Effector memory CD8-positive, alpha-beta T cell (primary cell): ENCODE measurements at places on chromosomes 4 and X.

GRCh38 chr4:172845281-172845680, 323.3 kb upstream of the GALNT7 start:
- H3K4me1 ChIP-seq: no peaks in the 10 kb centered on the region
- no peak for DNase-seq
- H3K4me3 ChIP-seq: no peak overlapping the region

DNA sequence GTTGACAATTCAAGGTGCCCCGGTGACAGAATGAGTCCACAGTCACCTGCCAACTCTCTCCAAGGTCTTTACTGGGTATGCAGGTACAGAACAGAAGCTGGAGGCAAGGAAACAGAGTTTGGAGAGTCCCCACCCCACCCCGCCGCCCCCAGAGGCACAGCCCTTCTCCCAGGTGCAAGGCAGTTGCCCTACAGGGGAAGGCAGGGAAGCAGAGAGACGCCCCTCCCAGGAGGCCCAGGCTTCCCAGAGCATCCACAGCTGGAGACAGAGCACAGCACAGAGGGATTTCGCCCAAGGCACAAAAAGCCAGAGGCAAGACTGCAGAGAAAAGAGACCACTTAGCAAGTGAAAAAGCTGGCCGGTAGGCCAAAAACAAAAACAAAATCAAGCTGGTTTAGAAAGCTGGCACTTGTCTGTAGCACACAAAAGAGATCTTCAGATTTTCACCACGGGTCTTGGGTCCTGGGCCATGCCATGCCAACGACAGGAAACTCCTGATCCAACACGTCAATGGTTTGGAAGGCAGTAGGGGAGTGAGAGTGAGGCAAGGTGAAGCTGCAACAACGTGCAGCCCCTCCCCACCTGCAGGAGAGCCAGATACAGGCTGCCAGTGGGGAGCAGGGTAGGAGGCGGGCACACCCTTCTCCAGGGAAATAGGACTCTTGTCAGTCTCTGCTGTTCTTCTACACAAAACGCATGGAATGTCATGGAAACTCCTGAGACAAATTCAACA, 113.3 kb downstream of the AFAP1 start:
- peak overlapping the region; percentile 55 for H3K4me3 ChIP-seq
- no peak for DNase-seq
- H3K4me1 ChIP-seq: peaks cover 32% of the 10 kb centered on the region
- H3K27me3 ChIP-seq: no peaks in the 10 kb centered on the region

DNA sequence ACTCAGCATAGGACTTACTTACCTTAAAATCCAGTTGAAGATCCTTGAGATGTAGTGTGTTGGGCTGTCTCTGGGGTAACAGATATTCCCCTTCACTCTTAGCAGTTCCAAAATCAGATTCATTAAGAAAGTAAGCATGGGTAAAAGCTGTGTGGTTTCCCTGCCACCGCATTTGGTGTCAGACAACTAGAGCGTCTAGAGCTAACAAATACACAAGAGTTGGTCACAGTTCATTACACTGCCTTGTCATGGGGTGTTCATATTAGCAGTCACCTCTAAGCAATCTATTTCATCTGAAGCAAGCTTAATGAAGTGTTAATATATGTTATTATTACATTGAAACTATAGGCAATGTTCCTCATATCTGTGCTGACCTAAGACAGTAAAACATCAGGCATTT, 342.8 kb downstream of the PPARGC1A start:
- no peaks in the 10 kb centered on the region for H3K4me1 ChIP-seq
- H3K27ac ChIP-seq: no peak overlapping the region
- no peak overlapping the region for H3K4me3 ChIP-seq
- no peak for DNase-seq

GRCh38 chrX:21740329-21741274, 17.3 kb downstream of the SMPX start:
- no peaks in the 10 kb centered on the region for H3K4me1 ChIP-seq
- H3K27me3 ChIP-seq: peaks cover 8% of the 10 kb centered on the region
- DNase-seq: no peak
- H3K27ac ChIP-seq: no peak overlapping the region

DNA sequence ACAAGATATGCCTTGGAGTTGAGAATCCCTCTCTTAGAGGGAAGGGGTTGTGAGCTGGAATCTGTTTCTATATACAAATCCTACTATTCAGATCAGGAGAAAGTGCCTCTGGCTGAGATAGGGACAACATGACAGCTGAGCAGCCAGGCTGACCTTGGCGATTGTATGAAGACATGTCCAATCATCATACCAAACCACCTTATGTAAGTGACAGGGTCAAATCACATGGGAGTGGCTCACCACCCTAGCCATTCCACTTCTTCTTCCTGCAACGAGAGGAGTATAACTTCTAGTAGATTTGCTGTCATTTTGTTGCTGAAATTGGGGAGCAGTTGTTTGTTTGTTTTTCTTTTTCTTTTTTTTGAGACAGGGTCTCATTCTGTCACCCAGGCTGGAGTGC, 48.3 kb upstream of the TMEM150C start:
- no peaks in the 10 kb centered on the region for H3K4me1 ChIP-seq
- H3K27me3 ChIP-seq: peaks cover 42% of the 10 kb centered on the region
- no peaks in the 10 kb centered on the region for H3K36me3 ChIP-seq

GRCh38 chr4:23006756-23007155, 314.0 kb downstream of the GBA3 start:
- no peaks in the 10 kb centered on the region for H3K4me1 ChIP-seq
- no peak overlapping the region for H3K27ac ChIP-seq
- no peak overlapping the region for H3K4me3 ChIP-seq
- DNase-seq: no peak
- H3K27me3 ChIP-seq: no peaks in the 10 kb centered on the region

- no peaks in the 10 kb centered on the region for H3K36me3 ChIP-seq
- no peak for DNase-seq
- no peaks in the 10 kb centered on the region for H3K27me3 ChIP-seq
- H3K4me3 ChIP-seq: peak overlapping the region; percentile 70
- peak overlapping the region; percentile 80 for H3K27ac ChIP-seq
- H3K4me1 ChIP-seq: peaks cover 12% of the 10 kb centered on the region
Observed at GRCh38 chrX:49878128-49878833, 1.0 kb upstream of the USP27X start.

DNA sequence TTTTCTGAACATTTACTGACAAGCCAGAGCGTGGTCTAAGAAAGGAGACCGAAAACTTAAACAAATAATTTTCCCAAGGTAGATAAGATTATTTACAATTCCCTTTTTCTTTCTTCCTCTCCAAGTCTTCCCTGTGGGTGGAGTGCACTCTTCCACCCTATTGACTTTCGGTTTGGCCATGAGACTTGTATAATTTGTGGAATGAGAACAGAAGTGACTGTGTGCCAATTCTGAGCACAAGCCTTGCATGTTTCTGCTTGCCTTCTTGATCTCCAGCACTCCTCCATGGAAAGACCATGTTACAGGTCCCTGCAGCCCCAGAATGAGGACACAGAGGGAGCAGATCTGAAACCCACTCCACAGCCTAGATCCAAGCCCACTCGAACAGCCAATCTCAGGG, 150.0 kb upstream of the HPGD start:
- H3K27me3 ChIP-seq: peaks cover 13% of the 10 kb centered on the region
- H3K4me3 ChIP-seq: no peak overlapping the region
- H3K4me1 ChIP-seq: no peaks in the 10 kb centered on the region
- no peaks in the 10 kb centered on the region for H3K36me3 ChIP-seq

DNA sequence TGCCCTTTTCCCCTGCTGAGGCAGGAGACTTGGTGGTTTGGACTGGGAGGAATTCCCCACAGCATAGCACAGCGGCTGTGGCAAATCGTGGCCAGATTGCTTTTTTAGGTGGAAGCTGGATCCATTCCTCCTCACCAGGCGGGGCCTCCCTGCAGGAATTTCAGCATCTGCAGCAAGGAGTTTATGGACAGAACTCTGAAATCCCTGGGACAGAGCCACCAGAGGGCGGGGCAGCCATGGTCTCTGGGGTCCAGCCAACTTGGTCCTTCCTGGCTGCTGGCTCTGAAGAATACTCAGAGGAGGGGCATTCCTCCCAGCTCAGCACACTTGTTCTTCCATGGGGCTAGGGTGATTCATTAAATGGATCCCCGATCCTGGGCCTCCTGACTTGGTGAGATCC, 794.3 kb downstream of the SH3BGRL start:
- H3K27ac ChIP-seq: no peak overlapping the region
- H3K4me1 ChIP-seq: no peaks in the 10 kb centered on the region
- H3K27me3 ChIP-seq: no peaks in the 10 kb centered on the region
- H3K4me3 ChIP-seq: no peak overlapping the region
- no peak for DNase-seq

- no peaks in the 10 kb centered on the region for H3K36me3 ChIP-seq
- H3K4me1 ChIP-seq: no peaks in the 10 kb centered on the region
- no peak for DNase-seq
- no peak overlapping the region for H3K27ac ChIP-seq
- H3K27me3 ChIP-seq: no peaks in the 10 kb centered on the region
Observed at GRCh38 chr4:161929956-161930355, 233.8 kb downstream of the FSTL5 start.

- no peak overlapping the region for H3K4me3 ChIP-seq
- H3K27me3 ChIP-seq: no peaks in the 10 kb centered on the region
- DNase-seq: no peak
- H3K4me1 ChIP-seq: peaks cover 26% of the 10 kb centered on the region
- H3K27ac ChIP-seq: no peak overlapping the region
- H3K36me3 ChIP-seq: peaks cover 31% of the 10 kb centered on the region
Observed at GRCh38 chr4:52714597-52715254, 36.5 kb downstream of the ERVMER34-1 start.

- no peak overlapping the region for H3K27ac ChIP-seq
- H3K4me1 ChIP-seq: no peaks in the 10 kb centered on the region
- no peaks in the 10 kb centered on the region for H3K36me3 ChIP-seq
- DNase-seq: no peak
- no peak overlapping the region for H3K4me3 ChIP-seq
Observed at GRCh38 chr4:123359449-123360315, 36.9 kb upstream of the SPRY1 start.

DNA sequence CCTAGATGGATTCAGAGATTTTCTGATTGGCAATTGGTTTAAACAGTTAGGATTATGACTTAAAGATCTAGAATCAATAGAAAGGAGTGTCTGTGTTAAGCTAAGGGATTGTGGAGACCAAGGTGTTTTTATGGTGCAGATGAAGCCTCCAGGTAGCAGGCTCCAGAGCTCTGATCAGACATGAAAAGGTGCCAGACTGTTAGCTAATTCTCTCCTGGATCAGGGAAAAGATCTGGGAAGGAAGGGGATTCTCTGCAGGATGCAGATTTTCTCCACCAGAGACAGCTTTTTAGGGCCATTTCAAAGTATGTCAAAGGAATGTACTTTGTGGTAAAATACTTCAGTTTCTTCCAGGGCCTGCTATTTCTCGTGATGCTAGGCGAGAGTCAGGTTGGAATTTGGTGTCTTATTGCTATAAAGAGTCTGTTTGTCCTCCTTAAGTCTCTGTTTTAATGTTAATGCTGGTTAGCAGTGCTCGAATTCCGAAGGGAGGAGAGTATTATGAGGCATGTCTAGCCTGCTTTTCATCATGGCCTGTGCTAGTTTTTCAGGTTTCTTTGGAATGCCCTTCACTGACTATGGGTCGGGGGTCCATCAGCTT, 12.0 kb upstream of the GPR78 start:
- H3K4me1 ChIP-seq: no peaks in the 10 kb centered on the region
- no peak for DNase-seq
- no peak overlapping the region for H3K4me3 ChIP-seq
- H3K36me3 ChIP-seq: no peaks in the 10 kb centered on the region
- H3K27ac ChIP-seq: no peak overlapping the region

- no peaks in the 10 kb centered on the region for H3K36me3 ChIP-seq
- DNase-seq: no peak
- H3K27ac ChIP-seq: no peak overlapping the region
- peaks cover 9% of the 10 kb centered on the region for H3K27me3 ChIP-seq
- H3K4me1 ChIP-seq: no peaks in the 10 kb centered on the region
Observed at GRCh38 chr4:139692309-139693012, 26.8 kb downstream of the MGST2 start.

- H3K4me3 ChIP-seq: no peak overlapping the region
- H3K27me3 ChIP-seq: peaks cover 29% of the 10 kb centered on the region
- H3K36me3 ChIP-seq: no peaks in the 10 kb centered on the region
- H3K4me1 ChIP-seq: no peaks in the 10 kb centered on the region
- no peak for DNase-seq
Observed at GRCh38 chr4:81398379-81398778, 73.3 kb downstream of the RASGEF1B start.
